ENCODE measurements at places on chromosomes 16 and 17.

DNA sequence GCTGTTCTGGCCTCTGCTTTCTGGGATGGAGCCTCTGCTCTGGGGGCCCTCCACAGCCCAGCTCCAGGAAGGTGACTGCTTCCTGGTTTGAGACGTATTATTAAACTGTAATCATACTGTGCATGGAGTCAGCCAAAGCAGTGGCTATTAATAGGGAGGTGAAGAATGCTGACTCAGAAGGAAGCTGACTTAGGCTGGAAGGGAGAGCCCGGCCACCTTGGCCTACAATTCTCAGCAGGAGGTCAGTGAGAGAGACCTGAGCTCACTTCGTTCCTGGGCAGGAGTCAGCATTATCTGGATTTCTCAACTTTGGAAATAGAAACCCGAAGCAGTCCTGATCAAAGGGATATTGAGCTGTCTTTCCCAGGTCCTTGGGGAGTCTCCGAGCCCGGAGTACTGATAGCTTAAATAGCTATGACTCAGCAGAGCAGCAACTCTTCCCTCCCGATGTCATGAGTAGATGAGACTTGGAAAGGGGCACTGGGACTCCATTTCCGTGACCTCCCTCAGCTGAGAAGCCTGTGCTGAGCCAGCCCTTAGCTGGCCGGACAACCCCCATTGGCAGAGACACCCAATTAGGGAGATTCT, 91.8 kb downstream of the YPEL2 start:
- DNase-seq: no peak

- DNase-seq: peak; percentile 21
Measured at GRCh38 chr17:67992548-67993152, 3.6 kb downstream of the C17orf58 start.

DNA sequence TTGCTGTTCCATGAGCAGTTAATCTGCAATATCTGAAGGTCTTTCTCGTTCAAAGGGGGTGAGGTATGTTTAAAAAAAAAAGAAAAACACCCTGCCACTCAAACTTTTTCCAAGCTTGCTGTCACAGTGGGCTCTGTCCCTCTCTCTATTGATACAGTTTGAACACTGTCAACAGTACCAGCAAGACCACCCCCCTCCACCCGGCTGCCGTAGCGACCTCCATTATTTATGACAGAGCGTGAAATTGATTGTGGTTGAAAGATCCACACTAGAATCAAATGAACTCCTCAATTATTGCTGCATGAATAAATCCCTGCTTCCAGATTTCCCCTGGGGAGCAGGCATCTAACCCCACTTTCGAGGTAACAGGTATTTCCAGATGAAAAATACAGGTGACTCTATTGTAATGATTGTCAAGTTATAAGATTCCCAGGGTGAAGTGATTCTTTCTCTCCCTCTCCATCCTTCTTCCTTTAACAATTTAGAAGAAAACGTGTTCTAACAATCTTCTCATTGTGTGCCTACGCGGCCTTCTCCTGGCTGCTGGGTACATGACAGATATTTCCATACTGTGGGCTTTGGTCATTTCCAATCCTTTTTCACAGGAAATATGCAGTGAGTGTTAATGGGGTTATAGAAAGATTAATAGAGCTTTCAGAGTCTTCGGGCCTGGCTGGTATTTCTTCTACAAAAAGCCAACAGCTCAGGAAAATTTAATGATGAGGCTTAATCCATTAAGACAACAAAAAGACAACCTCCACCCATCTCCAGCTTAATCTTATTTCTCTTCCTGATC, 135.7 kb upstream of the C16orf82 start:
- no peak for DNase-seq

DNA sequence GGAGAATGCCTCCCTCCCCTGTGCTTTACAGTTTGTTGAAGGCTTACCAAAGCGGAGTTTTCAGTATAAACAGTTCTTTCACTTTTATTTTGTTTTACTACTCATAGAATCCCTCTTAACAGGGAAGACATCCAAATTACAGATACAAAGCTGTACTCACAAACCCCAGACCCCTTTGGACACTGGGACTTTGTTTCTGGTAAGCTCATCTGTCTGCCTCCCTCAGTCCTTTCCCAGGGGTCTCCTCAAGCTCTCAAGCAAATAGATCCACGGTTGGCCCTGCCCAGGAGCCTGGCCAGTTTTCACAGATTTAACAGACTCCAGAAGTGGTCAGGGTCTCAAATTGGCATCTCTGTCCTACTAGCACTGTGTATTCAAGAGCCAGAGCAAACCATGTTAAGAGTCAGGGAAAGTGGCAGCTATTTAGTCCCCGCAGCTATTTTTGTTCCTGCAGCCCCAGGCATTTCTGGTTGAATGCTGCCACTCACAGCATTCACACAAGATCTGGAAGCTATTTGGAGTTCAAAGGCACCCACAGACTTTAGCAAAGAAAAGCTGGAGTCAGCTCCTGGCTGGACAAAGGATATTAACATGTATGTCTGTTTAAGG, 54.2 kb downstream of the TMEM100 start:
- DNase-seq: no peak

DNA sequence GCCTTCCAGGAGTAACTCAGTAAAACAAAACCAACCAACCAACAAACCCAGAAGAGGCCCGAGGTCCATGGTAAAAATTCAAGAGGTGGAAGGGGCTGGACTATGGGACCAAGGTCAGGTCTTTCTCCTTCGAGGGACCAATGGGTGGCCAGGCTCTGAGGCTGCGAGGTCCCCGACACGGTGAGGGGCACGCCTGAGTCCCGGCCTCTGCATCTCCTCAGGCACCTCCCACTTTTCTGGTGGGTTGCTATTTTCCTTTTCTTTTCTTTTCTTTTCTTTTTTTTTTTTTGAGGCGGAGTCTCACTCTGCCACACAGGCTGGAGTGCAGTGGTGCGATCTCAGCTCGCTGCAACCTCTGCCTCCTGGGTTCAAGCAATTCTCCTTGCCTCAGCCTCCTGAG, 18.0 kb downstream of the CD7 start:
- peak; percentile 73 for DNase-seq

DNA sequence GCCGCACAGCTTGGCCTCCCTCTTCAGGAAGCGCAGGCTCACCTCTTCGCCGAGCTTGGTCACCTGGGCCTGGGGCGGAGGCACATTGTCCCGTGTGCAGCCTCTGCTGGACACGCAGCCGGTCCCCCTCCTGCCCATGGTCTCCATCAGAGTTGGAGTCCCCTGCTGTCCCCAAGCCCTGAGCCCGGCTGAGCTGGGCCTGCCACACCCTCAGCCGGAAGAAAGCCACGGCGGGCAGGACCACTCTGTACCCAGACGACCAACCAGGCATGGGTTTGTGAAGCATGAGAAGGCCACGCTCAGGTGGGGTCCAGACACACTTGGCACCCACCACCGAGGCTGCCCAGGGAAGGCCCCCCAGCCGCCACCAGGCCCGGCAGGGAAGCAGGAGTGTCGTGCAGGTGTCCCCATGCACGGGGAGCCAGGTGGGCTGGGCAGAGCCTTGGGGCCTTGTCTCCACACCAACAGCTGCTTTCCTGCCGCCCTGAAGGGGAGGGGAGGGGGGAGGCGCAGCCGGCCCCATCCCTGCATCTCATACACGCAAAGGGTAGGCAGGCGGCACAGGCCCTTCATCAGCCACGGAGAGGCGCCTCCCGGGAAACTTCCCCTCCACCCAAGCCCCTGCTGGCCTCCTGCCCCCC, 5.2 kb downstream of the CCDC154 start:
- DNase-seq: no peak

- DNase-seq: peak; percentile 68
Measured at GRCh38 chr17:3796110-3796821, 4.7 kb downstream of the ITGAE start.

DNA sequence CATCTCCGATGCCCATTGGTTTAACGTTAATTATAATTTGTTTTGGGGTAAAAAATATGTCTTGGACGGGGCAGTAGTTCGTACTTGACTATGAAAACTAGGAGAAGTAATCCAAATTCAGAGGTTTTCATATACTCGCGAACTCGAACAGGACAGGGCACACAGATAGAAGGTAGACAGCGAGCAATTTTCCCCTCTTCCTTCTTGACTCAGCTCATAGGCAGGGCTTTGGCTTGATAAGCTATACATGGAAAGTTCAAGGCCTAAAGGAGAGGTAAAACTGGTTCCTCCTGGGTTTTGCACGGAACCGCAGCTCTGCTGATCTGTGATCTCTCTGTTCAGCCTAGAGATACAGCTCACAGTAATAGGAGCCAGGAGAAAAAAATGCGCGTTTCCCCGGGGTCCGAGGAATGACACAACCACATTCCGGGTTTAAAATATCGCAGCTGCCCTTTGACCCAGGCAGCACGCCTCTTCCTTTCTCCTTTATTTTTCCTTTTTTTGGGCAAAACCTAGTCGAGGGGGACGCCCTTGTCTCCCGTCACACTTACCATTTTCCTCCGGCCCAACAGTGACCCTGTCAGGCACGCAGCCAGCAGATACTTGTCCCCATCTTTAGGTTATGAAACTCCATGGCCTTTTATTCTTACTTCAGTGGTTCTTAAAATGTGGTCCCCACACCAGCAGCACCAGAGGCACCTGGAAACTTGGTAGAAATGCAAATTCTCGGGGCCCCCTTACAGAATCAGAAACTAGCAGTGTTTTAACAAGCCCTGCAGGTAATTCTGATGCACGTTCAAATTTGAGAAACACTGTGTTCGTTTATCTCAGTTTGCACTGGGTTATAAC, 1.7 kb upstream of the LASP1 start:
- no peak for DNase-seq

DNA sequence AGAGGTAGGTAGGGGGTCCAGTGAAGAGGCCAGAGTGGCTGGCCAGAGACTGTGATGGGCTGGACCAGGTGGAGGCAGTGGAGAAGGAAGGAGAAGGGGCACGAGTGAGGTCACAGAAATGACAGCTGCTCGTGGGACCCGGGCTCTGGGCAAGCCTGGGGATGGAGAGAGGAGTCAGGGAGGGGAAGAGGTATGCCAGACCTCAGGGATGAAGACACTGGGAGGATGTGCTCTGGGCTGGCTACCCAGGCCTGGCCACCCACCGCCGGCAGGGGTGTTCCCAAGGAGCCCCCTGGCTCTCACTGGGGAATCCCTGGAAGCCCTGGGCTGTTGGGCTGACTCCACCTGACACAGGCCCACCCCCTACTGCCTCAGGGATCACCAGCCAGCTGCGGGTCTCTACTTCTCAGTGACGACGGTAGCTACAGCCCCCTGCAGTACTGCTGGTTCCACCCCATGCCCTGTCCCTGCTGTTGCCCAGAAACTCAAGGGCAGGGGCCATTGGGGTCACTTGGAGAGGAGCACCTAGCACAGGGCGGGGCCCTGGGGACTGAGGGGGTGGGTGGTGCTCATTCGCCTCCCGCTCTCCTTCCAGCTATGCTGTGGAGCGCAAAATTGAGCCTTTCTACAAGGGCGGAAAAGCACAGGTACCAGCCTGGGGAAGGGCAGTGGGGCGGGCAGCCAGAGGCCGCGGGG, 1.8 kb downstream of the TBL3 start:
- no peak for DNase-seq

GRCh38 chr16:19356024-19356952, 61.4 kb upstream of the TMC5 start:
- DNase-seq: no peak

GRCh38 chr17:40340880-40341807, 23.4 kb downstream of the GJD3 start:
- peak; percentile 84 for DNase-seq

- DNase-seq: no peak
Measured at GRCh38 chr16:49362230-49362629, 11.4 kb upstream of the C16orf78 start.

DNA sequence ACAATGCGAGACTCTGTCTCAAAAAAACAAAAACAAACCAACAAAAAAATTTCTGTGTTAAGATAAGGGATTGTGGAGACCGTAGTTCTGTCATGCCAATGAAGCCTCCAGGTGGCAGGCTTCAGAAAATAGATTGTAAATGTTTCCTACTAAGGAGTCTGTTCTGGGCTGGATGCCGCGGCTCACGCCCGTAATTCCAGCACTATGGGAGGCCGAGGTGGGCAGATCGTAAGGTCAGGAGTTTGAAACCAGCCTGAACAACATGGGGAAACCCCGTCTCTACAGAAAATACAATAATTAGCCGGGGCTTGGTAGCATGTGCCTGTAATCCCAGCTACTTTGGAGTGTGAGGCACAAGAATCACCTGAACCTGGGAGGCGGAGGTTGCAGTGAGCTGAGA, 4.4 kb upstream of the SNX29 start:
- no peak for DNase-seq

GRCh38 chr17:1454541-1454940, 1.5 kb downstream of the CRK start:
- DNase-seq: no peak

DNA sequence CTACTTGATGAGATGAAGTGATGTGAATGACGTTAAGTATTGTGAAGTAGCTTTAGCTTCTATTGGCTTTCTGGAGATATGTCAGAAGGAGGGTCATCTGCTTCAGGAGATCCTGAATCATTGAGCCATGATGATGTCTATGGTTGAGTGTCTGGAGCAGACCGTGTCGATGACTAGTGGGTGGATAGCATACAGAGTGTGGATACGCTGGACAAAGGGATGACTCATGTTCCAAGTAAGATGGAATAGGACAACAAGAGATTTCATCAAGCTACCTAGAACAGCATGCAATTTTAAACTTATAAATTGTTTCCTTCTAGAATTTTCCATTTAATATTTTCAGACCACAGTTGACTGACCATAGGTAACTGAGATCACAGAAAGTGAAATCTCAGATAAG, 116.1 kb upstream of the RBBP6 start:
- no peak for DNase-seq

- peak; percentile 69 for DNase-seq
Measured at GRCh38 chr17:6435968-6436367, 1.0 kb upstream of the AIPL1 start.

DNA sequence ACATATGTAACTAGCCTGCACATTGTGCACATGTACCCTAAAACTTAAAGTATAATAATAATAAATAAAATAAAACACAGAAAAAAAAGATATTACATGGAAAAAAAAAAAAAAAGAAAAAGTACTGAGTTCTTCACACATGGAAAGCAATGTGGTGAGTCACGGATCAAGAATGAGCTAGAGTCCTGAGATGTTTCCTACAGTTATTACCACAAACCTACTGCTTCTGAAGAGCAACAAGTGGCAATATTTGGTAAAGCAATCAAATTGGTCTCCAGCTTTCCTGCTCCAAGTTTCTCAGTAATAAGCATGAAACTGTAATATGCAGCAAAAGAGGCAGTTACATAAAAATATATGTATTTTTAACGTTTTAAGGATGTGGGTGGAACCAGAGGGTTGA, 223.3 kb upstream of the SALL1 start:
- no peak for DNase-seq

Measured in stimulated activated CD4-positive, alpha-beta T cell treated with anti-CD3 and anti-CD28 coated beads, Interleukin-2, amount 100 ng/mL, for 24 hours (primary cell).